Suppressor macrophage (primary cell): ENCODE measurements at places on chromosomes 2 and 18.

- peak; percentile 76 for DNase-seq
Measured at GRCh38 chr2:179106676-179107428, 56.9 kb upstream of the CCDC141 start.

GRCh38 chr2:120656273-120656950, 79.3 kb upstream of the GLI2 start:
- no peak for DNase-seq

- peak; percentile 85 for DNase-seq
Measured at GRCh38 chr18:21179590-21180220, 62.3 kb upstream of the GREB1L start.

DNA sequence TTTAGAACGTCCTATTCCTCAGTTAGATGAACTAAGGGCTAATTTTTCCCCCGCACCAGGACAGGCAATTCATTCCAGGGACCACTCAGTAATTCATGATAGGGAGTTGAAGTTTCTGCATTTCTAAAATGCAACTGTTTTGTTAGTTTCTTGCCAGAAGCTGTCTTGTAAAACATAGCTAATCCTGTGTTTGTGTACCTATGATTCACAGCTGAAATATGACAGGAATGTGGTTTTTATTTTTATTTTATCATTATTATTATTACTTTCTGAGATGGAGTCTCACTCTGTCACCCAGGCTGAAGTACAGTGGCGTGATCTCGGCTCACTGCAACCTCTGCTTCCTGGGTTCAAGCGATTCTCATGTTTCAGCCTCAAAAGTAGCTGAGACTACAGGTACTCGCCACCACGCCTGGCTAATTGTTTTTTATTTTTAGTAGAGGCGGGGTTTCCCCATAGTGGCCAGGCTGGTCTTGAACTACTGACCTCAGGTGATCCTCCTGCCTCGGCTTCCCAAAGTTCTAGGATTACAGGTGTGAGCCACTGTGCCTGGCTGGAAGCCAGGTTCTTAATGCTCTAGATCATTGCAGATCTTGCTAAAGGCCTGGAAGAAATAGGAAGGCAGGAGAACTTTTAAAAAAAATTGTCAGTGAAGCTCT, 154.8 kb upstream of the FHL2 start:
- no peak for DNase-seq

DNA sequence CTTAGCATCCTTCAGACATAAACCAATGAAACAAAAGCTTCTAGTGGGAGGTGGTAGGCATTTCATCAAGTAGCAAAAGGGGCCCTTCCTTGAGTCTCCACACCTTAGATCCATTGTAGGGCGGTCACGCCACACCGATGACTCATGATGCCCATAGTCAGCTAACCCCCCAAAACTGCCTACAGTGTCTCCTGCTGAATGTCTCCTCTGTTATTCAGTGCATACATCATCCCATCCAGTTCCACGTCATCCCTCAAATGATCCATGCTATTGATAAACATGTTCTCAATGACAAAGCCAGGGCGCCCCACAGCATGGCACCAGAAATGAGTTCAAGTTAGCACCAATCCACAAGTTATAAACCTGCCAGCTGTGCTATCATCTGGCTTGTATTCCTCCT, 57.4 kb upstream of the ACKR3 start:
- DNase-seq: no peak

DNA sequence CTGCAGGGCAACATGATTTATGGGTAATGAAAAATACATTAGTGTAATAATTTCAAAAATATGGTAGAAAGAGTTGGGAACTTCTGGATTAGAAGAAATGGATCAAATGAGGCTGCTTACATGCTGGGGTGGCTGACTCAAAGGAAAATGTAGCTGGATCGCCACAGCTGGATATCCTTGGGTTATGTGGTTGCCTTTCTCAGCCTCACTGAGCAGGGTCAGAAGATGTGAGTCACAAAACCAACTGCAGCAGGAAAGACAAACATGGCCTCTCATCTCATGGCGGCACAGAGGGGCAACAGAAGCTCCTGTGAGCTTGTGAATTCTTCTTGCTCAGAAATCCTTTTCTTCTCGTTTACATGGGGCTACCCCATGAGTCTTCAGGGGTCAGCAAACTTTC, 317.1 kb upstream of the SPRED2 start:
- DNase-seq: no peak

GRCh38 chr2:128423788-128424165, 105.1 kb upstream of the HS6ST1 start:
- DNase-seq: no peak

GRCh38 chr2:100976645-100977391, 25.3 kb upstream of the RPL31 start:
- DNase-seq: no peak
